ENCODE measurements at places on chromosomes 12 and 14.

DNA sequence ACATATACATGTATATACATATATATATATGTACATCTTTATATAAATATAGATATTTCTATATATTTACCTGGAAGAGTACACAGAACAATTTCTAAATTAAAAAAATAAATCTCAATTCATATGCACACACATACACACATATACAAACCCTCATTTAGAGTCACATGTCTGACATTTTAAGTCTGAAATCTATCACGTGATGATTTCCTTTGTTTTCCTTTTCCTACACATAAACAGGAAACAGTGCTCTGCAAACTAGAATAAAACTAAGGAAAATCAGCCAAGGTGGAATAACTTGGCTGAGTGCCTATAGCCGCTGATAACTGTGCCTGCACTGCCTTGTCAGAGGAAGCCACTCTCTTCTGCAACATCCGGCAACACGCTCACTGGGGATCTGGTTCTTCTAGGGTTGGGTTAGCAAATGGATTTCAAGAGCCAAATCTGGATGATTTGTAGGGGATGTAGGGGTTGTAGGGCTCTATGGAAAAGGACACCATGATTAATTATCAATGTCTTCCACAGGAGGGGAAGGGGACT lies 480.7 kb downstream of the TMEM132D start:
- DNase-seq: no peak

DNA sequence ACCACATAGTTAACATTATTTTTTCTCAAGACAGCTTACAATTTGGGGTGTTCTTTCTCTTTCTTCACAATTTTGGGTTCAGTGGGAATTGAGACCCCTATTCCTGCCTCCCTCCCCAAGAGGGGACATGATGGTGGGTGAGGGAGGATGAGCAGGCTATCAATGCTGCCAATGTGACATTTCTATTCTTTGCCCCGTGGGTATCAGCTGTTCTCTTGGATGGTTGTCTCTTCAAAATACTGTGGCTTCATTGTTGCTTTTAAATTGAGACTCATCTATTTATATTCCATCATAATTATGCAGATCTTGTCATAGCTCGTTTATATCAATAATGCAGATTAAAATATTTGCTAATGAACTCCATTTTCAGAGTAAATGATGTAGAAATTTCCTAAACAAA lies 56.5 kb upstream of the ANO4 start:
- no peak for DNase-seq

GRCh38 chr12:50579757-50580267 lies 75.0 kb downstream of the DIP2B start:
- DNase-seq: no peak

DNA sequence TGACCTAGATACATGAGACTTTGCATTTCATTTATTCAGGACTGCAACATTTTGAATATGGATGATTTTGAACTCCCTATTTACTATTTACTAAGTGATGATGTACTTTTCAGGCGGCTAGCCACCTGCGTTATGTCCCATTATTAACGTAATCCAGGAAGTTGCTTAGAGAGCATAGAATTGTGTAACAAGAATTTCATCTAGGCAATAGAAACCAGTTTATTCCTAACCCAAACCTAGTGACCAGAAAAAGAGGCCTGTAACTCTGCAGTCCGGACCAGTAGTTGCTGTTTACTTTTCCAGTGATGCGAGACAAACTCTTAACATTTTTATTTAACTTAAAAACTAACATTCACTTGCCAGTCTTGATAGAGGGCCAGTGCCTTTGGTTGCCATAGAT lies 12.3 kb downstream of the NUDT4 start:
- DNase-seq: no peak

- DNase-seq: no peak
Observed at GRCh38 chr14:32078858-32079216, 1.7 kb downstream of the ARHGAP5 start.

DNA sequence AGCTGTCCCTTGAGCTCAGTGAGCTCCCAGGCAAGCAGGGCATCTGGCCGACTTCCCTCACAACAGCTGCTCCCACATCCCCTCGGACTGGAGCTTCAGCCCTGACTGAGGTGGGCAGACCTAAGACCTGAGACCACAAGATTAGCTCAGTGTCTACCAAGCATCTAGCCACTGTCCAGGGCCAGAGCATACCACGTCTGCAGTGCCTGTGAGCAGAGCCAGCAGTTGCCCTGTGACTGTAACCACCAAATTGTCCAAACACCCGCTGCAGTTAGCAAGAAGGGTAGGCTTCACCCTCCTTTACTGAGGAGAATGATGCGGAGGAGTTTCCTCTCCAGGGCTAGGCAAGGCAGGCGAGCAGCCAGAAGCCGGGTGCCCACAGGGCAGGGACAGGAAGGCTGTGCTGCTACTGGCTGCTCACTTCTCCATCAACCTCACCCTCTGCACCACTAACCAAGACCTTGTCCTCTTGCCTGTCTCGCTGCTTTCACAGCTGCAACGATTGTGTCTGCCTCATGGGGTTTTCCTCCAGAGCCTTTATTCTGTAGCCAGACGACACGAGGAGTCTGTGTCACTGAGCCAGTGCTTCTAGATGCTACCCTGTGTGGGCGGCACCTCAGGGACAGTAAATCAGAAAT lies 53.9 kb downstream of the ANAPC7 start:
- DNase-seq: no peak

DNA sequence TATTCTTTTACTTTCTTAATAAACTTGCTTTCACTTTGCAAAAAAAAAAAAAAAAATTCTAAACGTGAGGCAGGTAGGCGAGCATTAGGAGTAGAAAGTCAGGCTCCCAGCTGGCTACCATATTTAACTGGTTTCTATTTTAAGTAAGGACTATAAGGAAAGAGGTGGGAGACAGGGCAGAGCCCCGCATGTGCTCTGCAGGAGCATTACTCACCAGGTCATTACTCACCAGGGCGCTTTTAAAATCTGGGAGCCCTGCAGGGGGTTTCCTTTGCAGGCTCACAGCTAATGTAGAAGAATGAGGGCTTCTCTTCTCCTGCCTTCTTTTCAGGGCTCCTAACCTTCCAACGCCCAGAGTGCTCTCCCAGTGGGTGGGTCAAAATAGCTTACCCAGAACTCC lies 14.0 kb upstream of the DPF3 start:
- DNase-seq: no peak

DNA sequence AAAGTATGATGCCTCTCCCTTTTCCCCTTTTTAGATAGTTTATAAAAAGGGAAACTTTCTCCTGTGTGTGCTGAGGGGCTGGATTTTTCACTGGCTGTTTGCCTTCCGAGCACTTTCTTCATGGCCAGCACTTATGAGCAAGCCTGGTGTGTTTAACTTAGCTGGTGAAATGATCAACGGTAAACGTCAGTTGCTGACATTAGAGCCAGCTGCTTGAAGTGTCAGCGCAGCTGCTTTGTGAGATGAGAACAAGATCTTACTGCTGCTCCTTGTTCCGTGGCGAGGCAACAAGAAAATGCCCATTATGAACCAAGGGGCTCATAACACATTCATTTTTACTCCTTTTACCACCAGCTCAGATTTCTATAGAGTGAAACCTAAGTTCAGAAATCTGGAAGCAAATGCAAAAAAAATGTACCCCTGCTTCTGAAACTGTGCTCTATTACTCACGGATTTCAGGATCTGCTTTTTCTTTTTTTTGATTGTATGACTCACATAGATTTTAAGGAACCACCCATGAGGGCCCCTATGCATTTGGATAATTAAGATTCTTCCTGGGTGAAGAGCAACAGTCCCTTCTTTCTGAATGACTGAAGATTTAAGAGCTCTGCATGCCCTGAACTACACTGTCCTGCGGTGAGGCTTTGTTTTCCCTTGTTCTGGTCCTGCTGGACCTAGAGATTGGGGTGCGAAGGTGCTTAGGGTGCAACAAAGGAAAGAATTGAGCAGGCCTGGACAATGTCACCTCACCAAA lies 74.3 kb upstream of the CPM start:
- no peak for DNase-seq

DNA sequence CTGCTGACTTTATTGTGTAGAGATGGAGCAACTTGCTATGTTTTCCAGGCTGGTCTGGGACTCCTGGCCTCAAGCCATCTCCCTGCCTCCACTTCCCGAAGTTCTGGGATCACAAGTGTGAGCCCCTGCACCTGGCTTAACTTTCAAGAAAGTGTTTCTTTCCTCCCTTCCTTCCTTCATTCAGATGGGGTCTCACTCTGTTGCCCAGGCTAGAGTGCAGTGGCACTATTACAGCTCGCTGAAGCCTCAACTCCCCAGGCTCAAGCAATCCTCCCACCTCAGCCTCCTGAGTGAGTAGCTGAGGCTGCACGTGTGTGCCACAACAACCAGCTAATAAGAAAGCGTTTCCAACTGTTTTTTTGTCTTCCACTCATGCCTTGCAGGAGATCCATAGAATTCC lies 185.6 kb upstream of the AMIGO2 start:
- no peak for DNase-seq

DNA sequence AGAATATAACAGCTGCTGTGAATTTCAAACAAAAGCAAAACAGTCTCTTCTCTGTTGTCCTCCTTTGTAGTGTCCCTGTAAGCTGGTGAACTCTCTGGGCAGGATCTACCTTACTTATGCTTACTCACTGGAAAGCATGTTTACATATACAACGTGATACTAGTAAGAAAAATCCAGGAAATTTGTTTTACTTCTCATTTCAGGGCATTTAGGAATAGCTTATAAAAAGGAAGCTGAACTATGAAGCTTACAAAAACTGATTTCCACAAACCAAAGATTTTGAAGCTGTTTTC lies 311.0 kb downstream of the NOVA1 start:
- no peak for DNase-seq

DNA sequence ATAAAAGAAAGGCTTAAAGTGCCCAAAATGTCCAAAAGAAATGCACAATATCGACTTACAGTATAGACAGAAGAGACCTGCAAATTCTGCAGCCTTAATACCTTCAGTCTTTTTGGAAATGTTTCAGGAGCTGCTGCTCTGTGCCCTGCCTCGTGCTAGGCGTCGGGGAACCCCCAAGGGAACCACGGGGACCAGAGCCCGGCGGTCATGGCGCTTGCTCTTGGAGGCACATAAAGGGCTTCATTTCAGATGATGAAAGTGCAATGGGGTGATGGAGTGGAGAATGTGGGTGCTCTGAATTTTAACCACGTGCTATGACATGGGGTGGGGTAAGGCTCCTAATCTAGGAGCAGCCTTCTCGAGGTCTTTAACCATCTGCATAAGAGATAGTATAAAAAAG lies 14.8 kb upstream of the AACS start:
- DNase-seq: no peak

DNA sequence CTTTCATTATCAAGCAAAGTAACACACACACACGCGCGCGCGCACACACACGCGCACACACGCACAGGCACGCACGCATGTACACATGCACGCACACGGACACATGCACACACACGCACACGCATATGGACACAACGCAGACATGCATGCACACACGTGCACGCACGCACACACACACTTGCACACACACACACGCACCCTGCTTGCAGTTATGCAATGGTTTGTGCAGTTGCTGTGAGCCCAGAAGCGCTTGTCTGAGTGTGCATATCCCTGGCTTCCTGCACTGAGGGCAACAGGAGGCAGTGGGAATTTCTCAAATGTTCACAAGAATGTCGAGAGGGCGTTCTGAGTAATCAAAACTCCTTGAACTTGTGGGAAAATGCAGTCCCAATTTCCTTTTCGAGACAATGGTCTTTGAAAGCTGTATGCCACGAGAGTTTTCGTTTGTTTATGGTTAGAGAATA lies 41.6 kb downstream of the NFKBIA start:
- no peak for DNase-seq

- DNase-seq: no peak
Observed at GRCh38 chr14:65703521-65703920, 291.0 kb downstream of the FUT8 start.
